NCI-H460 (cell line): ENCODE measurements at places on chromosomes 13 and 19.

DNA sequence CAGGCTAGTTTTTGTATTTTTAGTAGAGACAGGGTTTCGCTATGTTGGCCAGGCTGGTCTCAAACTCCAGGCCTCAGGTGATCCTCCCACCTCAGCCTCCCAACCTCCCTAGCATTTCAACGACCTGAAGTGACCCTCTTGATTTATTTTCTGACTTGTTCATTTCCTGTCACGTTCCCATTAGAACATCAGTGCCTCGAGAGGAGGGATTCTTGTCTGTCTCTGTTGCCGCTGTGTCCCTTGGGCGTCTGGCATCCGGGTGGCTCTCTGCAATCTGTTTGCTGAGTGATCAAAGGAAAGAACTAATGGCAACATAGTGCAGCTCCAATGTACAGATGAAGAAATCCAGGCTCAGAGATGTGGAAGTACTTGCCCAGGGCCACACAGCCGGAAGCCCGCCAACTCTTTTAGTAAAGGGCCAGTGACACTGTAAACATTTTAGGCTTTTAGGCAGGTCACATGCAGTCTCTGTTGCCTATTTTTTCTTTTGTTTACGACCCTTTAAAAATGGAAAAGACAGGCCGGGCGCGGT lies 47.5 kb downstream of the NFIC start:
- DNase-seq = no peak

DNA sequence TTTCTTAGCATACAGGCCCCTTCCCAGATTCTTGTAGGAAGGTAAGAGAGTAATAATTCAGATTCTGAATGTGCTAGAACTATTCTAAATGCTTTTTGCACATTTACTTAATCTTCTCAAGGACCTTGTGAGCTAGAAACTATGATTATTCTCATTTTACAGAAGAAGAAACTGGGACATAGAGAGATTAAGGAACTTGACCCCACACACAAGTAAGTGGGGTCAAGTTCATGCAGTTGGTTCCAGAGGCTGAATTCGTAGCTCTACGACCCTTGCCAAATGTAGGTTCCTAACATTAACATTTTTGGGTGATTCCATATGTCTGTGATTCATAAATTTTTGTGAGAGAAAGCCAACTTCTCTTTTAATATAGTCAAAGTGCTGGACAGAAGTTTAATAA lies 238.1 kb downstream of the LACC1 start:
- DNase-seq = no peak

DNA sequence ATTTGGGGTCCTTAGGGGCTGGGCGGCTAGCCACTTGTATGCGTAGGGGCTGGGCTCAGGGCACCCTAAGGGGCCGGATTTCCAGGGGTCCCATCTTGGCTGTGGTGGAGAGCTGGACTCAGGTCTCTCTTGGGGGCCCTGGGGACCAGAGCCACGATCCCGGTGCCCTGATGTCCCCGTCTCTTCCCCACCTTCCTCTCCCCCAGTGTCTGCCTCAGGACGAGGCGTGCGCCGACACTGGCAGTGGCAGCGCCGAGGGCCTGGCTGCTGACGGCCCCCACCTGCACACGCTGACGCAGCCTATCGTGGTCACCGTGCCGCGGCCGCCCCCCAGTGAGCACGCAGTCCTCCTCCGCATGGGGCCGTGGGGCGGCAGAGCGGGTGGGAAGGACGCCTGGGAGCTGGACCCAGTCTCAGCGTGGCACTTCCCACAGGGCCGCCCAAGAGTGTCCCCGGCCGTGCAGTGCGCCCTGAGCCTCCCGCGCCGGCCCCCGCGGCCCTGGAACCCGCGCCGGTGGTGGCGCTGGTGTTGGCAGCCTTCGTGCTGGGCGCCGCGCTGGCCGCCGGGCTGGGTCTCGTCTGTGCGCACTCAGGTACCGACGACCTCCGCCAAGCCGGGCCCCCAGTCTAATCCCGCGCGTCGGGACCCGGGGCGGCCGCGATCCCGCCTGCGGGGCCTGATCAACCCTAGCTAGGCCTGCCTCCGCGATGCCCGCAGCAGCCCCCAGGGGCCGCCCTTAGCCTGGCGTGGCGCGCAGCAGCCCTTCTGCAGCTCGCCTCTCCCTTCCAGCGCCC lies 2.7 kb upstream of the SNAPC2 start:
- peak; percentile 51 for DNase-seq

GRCh38 chr13:99065235-99066015 lies 87.6 kb upstream of the DOCK9 start:
- DNase-seq = no peak

DNA sequence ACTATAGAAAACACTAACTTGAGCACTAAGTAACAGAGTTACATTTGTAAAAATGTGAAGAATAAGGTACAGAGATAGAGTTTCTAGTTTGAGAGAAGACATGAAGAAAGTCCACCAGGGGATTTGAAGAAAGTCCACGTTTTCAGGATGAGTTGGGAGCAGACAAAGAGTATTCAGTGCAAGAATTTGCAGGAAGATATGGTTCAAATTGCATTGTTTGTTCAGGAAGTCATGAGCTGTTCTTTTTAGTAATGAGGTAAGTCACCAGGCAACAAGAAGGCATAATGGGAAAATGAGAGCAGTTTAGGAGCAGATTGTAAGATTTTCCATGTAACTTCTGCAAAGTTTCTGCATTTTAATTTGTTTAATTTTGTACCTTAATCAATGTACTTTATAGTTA lies 618.0 kb downstream of the DACH1 start:
- DNase-seq = no peak

- DNase-seq = peak; percentile 30
Observed at GRCh38 chr19:55447421-55448174, 4.5 kb upstream of the SHISA7 start.

- no peak for DNase-seq
Observed at GRCh38 chr13:66644855-66645460, 585.2 kb downstream of the PCDH9 start.
